Tibial nerve (tissue), 4 donors: ENCODE measurements at places on chromosomes 6 and 20.
A peak's percentile ranks its signal among the peaks of the same experiment; 100 is the strongest.

- H3K27me3 ChIP-seq: no peaks in the 10 kb centered on the region
- peak overlapping the region; percentile 88 for H3K27ac ChIP-seq
- H3K4me1 ChIP-seq: peaks cover 8% of the 10 kb centered on the region
- peak; percentile 64 for DNase-seq
- no peak overlapping the region for H3K4me3 ChIP-seq
These were observed 45.8 kb upstream of the PNRC1 start for GRCh38 chr6:89034586-89035251.

DNA sequence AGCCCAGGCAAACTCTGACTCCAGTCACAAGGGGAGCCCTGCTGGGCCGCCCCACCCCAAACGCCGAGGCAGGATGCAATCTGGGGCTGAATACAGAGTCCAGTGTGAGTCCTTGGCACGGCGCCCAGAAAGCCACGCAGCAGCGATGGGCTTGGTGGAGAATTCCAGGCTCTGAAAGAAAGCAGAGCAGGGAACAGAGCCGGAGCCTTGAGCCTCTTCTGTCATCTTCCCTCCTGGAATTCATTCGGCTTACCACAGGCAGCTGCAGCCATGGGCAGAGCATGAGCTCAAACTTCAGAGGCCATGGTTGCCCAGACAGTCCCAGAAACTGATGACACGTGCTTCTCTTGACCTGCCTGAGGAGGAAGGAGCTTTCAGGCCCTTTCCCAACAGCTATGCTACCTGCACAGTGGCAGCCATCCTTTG is 441.1 kb upstream of the JARID2 start:
- peak overlapping the region; percentile 45 for H3K27ac ChIP-seq
- peaks cover 14% of the 10 kb centered on the region for H3K4me1 ChIP-seq
- no peaks in the 10 kb centered on the region for H3K36me3 ChIP-seq
- no peaks in the 10 kb centered on the region for H3K27me3 ChIP-seq
- DNase-seq: peak; percentile 67

GRCh38 chr6:14706378-14706929 is 539.4 kb upstream of the JARID2 start:
- H3K36me3 ChIP-seq: no peaks in the 10 kb centered on the region
- H3K4me1 ChIP-seq: no peaks in the 10 kb centered on the region
- no peak overlapping the region for H3K4me3 ChIP-seq
- DNase-seq: no peak
- H3K27ac ChIP-seq: no peak overlapping the region

DNA sequence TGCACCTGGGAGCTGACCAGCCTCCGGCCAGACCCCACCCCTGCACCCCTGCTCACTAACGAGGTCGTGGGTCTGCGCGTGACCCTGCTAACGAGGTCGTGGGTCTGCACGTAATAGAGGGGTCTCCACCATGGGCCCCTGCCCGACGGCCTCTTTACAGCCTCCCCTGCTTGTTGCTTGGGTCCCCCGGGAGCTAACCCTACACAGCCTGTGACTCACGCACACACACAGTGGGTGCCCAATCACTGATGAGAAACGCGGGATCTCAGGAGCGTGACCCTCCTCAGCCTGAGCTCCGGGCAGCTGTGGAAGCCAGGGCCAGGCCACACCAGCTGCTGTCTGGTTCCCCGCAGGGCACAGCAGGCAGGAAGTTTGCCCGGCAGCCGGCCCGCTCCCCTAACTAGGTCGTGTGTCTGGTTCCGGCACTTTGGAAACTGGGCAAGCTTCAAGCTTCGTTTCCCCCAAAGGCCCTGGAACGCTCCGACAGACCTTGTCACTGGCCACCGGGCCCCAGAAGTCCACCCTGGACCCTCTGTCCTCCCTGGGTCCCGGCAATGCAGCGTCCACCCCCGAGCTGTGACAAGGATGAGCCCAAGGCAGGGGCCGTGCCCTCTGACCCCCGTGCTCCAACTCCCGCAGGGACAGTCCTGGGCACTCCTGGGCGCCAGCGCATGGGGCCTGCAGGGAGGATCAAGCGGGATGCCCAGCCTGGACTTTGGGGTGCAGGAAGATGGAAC is 767 bp downstream of the PTK6 start:
- no peak overlapping the region for H3K27ac ChIP-seq
- no peaks in the 10 kb centered on the region for H3K36me3 ChIP-seq
- no peak for DNase-seq

GRCh38 chr20:48791014-48791413 is 36.8 kb downstream of the PREX1 start:
- peaks cover under 1% of the 10 kb centered on the region for H3K27me3 ChIP-seq
- H3K36me3 ChIP-seq: no peaks in the 10 kb centered on the region
- no peaks in the 10 kb centered on the region for H3K4me1 ChIP-seq
- H3K27ac ChIP-seq: no peak overlapping the region
- no peak overlapping the region for H3K4me3 ChIP-seq
- DNase-seq: no peak

DNA sequence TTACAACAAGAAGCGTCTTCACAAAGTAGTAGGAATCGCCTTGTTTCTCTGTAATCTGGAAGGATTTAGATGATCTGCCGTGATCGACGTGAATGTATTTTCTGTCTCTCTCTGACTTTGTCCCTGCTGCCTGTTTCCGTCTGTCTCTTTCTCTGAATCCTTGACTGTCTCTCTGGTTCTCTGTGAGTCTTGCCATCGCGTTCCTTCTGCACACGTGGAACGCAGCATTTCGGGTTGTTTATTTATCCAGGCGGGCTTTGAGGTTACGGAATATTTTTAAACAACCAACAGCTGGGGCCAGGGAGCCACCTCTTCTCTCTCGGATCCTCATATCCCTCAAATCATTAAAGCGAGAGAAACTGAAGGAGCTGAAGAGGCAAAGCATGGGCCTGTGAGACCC is 215.9 kb downstream of the ZDHHC14 start:
- H3K27me3 ChIP-seq: no peaks in the 10 kb centered on the region
- H3K27ac ChIP-seq: no peak overlapping the region
- H3K36me3 ChIP-seq: no peaks in the 10 kb centered on the region
- no peak for DNase-seq

DNA sequence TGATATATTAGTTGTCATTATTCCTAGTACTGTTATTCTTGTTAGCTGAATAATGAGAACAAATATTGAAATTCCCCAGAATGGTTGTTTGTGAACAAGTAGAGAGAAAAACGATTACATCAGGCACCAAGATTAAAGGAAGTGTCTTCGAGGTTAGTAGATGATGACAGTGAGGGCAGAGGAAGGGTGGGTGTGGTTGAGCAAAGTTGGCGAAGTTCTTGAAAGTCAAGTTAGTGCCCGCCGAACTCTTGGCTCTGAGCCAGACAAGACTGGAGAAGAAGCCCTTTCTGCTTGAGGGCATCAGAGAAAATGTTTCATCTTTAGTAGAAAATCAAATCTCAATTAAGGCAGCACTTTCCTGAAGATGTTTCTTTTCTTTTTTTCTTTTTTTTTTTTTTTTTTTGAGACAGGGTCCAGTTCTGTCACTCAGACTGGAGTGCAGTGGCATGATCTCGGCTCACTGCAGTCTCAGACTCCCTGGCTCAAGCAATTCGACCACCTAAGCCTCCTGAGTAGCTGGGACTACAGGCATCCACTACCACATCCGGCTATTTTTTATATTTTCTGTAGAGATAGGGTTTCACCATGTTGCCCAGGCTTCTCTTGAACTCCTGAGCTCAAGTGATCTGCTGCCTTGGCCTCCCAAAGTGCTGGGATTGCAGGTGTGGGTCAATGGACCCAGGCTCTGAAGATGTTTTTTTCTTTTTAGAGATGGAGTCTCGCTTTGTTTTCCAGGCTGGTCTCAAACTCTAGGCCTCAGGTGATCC is 77.1 kb downstream of the SGK1 start:
- no peaks in the 10 kb centered on the region for H3K36me3 ChIP-seq
- H3K27me3 ChIP-seq: no peaks in the 10 kb centered on the region
- H3K4me3 ChIP-seq: no peak overlapping the region
- peaks cover 7% of the 10 kb centered on the region for H3K4me1 ChIP-seq
- DNase-seq: peak; percentile 37

GRCh38 chr20:53297154-53297529 is 296.5 kb downstream of the ZNF217 start:
- DNase-seq: no peak
- no peak overlapping the region for H3K4me3 ChIP-seq
- no peak overlapping the region for H3K27ac ChIP-seq

- no peak overlapping the region for H3K27ac ChIP-seq
- no peaks in the 10 kb centered on the region for H3K36me3 ChIP-seq
- no peaks in the 10 kb centered on the region for H3K27me3 ChIP-seq
- DNase-seq: no peak
These were observed 32.6 kb downstream of the PDE7B start for GRCh38 chr6:135884136-135884535.

- no peak for DNase-seq
- no peak overlapping the region for H3K27ac ChIP-seq
- H3K4me1 ChIP-seq: no peaks in the 10 kb centered on the region
These were observed 9.6 kb downstream of the SLC35A1 start for GRCh38 chr6:87482366-87482765.

GRCh38 chr20:62051144-62051543 is 14.5 kb downstream of the TAF4 start:
- H3K27me3 ChIP-seq: no peaks in the 10 kb centered on the region
- H3K4me1 ChIP-seq: no peaks in the 10 kb centered on the region
- no peak overlapping the region for H3K4me3 ChIP-seq
- DNase-seq: no peak

DNA sequence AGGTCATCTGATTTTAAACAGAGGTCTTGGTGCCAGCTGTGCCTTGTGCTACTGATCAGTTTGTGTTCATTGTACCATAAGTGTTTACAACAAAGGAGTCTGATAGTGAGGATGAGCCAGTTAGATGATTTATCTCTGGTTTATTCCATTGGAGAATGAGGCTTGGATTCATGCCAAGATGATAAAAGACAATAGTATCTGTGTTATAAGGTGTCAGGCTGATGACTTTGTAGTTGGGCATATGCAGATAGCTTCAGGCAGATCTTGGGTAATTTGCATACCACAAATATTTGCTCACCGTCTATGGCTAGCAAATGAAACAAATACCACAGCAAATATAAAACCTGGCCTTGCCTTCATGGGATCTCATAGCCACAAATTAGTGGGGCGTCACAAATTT is 43.3 kb upstream of the PHACTR2 start:
- no peak overlapping the region for H3K4me3 ChIP-seq
- H3K27ac ChIP-seq: no peak overlapping the region
- no peaks in the 10 kb centered on the region for H3K4me1 ChIP-seq
- DNase-seq: no peak
- no peaks in the 10 kb centered on the region for H3K27me3 ChIP-seq

GRCh38 chr6:63452125-63452524 is 120.2 kb upstream of the LOC128125822 start:
- H3K27ac ChIP-seq: no peak overlapping the region
- H3K4me1 ChIP-seq: no peaks in the 10 kb centered on the region
- no peaks in the 10 kb centered on the region for H3K27me3 ChIP-seq
- no peaks in the 10 kb centered on the region for H3K36me3 ChIP-seq
- H3K4me3 ChIP-seq: no peak overlapping the region

GRCh38 chr6:35960187-35960586 is 39.3 kb upstream of the SRPK1 start:
- peaks cover 6% of the 10 kb centered on the region for H3K27me3 ChIP-seq
- H3K4me3 ChIP-seq: no peak overlapping the region

GRCh38 chr6:51474022-51474975 is 613.1 kb downstream of the PKHD1 start:
- H3K27me3 ChIP-seq: no peaks in the 10 kb centered on the region
- no peak overlapping the region for H3K4me3 ChIP-seq
- DNase-seq: no peak
- no peaks in the 10 kb centered on the region for H3K4me1 ChIP-seq
- H3K36me3 ChIP-seq: no peaks in the 10 kb centered on the region

DNA sequence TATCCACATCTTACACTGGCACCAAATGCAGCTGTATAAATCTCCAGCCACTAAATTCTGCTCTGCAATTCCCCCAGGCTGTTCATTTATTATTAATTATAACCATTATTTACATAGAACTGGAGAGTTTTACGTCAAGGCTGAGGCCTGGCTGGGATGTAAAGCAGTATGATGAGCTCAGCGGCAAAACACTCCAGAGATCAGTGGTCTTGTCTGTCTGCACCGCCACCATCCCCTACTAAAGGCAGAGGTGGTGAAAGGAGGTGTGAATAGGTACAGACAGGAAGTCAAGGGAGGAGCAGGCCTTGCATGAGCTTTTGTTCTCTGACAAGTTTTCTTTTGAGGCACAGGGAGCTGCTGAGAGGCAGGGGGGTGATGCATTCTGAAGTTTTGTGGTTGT is 159.9 kb upstream of the PCSK2 start:
- H3K4me3 ChIP-seq: no peak overlapping the region
- DNase-seq: no peak
- H3K27ac ChIP-seq: no peak overlapping the region

DNA sequence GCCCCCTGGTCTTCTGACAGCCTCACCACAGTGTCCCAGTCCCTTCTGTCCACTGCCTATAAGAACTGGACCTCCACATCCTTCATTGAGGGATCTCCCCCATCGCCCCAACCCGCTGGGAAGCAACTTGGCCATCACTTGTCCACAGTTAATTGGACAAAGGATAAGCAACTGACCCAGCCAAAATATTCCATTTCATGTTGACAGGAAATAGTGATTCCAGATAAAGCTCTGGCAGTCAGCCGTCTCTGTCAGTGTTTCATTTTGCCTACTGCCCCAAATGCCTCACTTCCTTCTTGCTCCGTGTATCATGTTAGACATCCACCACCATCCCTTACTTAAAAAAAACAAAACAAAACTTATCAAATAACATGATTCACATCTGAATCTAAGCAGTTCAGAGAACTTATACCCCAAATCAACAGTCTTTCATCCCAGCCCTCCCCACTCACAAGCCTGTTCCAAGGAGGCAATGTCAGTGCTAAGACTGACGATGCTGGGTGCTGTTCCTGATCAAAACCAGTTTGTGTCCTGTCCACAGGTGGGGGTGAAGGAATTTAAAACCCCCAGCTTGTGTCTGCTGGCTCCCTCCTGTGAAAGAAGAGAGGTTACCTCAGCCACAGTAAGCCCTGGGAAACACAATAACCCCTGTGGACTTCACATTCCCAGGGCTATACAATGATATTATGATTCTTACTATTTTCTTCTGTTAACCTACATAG is 162.5 kb downstream of the WDR27 start:
- DNase-seq: no peak
- no peaks in the 10 kb centered on the region for H3K27me3 ChIP-seq
- H3K4me1 ChIP-seq: no peaks in the 10 kb centered on the region

DNA sequence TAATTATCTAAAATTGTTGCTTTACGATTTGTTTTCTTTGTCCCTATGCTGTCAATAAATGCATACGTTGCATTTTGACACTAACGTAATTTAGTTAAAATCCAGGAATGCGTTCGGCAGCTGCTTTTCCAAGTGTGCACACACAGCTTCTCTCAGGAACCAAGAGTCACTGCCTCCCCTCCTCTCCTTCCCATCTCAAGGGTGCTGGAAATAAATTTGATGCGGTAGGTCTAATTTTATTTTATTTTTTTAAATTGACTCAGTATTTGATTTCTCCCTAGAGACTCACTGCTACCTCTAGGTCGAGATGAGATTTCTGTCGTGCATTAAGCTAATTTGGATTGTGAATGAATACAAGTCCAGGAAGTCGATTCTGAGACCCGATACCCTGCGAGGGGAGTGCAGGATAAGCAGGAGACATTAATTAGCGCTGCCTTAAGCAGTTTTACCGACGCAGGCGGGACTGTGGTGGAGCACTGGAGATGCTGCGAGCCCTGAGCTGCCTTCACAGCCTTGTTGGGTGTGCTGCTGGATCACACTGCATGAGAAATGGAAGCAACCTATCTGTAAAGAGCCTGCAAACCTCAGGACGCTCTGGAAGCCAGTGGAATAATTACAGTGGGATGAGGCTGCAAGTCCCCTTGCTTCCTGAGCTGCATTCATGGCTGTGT is 381.2 kb downstream of the C6orf118 start:
- H3K36me3 ChIP-seq: no peaks in the 10 kb centered on the region
- DNase-seq: no peak
- no peaks in the 10 kb centered on the region for H3K4me1 ChIP-seq
- H3K27ac ChIP-seq: peak overlapping the region; percentile 10

GRCh38 chr6:20464847-20465246 is 63.2 kb downstream of the E2F3 start:
- no peak overlapping the region for H3K4me3 ChIP-seq
- H3K4me1 ChIP-seq: no peaks in the 10 kb centered on the region
- no peaks in the 10 kb centered on the region for H3K27me3 ChIP-seq
- DNase-seq: no peak
